A549 treated with Hydrocortisone at 1 μM for 4 hours (cell line): ENCODE measurements at places on chromosomes 13 and 19. TPM values are rescaled to one million over a fixed set of nuclear protein-coding genes. Genes with fewer than 3 reads are reported as not detected.

C19orf18 gene
- 0.15 to 0.21 TPM in 2 of 5 replicates, not detected in the others for total RNA-seq

ZNF320 gene
- total RNA-seq = not detected in 5 replicates

KLK4 gene
- total RNA-seq = 0.12 TPM in 1 of 5 replicates, not detected in the others

ZNF90 gene
- not detected in 5 replicates for total RNA-seq

ADPRHL1 gene
- 14.4 to 18.4 TPM (median 14.5 TPM) in 5 replicates for total RNA-seq

TMC4 gene
- 0.73 to 1.5 TPM (median 1.1 TPM) in 5 replicates for total RNA-seq

RNF17 gene
- not detected in 5 replicates for total RNA-seq

TNFSF13B gene
- 0.06 to 0.14 TPM in 2 of 5 replicates, not detected in the others for total RNA-seq

EHD2 gene
- 132 to 155 TPM (median 146 TPM) in 5 replicates for total RNA-seq

NOTCH3 gene
- 13.6 to 18.2 TPM (median 16.4 TPM) in 5 replicates for total RNA-seq

GJB6 gene
- 0.06 TPM in 1 of 5 replicates, not detected in the others for total RNA-seq
